ENCODE measurements at places on chromosomes 6 and 20.
A peak's percentile ranks its signal among the peaks of the same experiment; 100 is the strongest.

GRCh38 chr6:124964764-124965105, 2.5 kb downstream of the RNF217 start:
- DNase-seq = no peak

DNA sequence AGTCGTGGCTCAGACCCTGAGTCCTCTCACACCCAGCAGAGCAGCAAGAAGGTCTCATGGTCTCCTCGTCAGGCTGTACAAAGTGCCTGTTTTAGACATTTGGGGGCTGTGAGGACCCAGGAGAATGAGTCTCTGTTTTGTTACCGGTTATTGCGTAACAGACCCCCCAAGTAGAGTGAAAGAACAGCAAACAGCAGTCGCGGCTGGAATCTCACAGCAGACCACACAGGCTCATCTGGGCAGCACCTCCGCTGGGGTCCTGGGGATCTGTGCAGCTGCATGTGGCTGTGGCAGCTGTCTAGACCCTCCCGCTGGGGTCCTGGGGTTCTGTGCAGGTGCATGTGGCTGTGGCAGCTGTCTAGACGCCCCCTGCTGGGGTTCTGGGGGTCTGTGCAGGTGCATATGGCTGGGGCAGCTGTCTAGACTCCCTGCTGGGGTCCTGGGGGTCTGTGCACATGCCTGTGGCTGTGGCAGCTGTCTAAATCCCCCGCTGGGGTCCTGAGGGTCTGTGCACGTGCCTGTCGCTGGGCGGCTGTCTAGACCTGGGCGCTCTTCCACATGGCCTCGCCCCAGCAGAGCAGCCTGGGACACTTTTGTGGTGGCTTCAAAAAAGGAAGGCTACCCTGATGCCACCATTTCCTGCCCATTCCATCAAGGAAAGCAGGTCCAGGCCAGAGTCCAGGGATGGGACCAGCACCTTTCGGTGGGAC, 24.7 kb downstream of the ENTPD6 start:
- DNase-seq = no peak

GRCh38 chr6:144710207-144710606, 425.1 kb downstream of the UTRN start:
- DNase-seq = no peak

GRCh38 chr6:26033941-26034354, 53.3 kb upstream of the HFE start:
- DNase-seq = no peak

- no peak for DNase-seq
These were observed 10.3 kb downstream of the ZMYND8 start for GRCh38 chr20:47346172-47346571.

DNA sequence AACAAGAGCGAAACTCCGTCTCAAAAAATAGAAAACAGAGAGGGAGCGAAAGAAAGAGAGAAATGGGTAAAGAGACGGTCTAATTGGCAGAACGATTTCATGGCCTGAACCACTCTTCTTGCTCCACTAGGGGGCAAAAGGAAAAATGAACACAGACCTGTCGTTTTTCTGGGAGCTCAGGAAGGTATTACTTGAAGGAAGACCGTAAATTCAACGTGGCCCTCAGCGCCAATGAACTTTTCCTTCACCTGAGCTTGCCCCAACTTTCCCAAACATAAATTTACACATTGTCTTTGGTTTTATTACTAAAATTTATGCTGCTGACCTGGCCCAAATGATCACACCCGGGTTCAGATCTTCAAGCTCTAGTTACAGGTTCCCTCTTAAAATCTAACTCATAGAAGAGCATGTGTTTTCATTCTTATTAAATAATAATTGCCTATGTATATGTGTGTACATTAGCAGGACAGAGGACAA, 67.3 kb downstream of the ATP9A start:
- DNase-seq = no peak

- DNase-seq = no peak
These were observed 21.6 kb upstream of the POM121L2 start for GRCh38 chr6:27333642-27334040.

- DNase-seq = no peak
These were observed 167.9 kb downstream of the ZDHHC14 start for GRCh38 chr6:157548635-157549467.

GRCh38 chr6:11224252-11224965, 8.1 kb downstream of the NEDD9 start:
- no peak for DNase-seq

- no peak for DNase-seq
These were observed 77.1 kb upstream of the MRPS10 start for GRCh38 chr6:42294759-42295158.

DNA sequence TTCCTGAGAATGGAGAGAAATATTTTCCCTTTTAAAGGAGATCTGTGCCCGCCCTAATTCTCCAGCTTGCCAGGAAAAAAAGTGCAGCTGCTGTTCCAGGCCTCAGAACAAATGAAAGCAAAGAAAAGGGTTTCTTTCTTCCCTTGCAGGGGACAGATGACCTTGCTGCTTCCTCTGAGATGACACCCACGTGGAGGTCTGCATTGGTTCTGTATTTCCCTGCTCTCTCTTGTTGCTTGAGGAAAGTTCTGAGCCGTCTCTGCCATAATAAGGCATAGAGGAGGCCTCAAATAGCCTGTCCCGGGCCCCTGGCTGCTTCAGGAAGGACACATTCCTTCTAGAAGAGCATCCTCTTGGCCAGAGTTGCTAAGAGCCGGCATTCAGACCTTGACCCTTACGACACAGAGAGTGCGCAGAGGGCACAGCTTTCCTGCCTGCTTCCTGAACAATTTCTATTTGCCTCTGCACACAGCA, 501.8 kb upstream of the SULF2 start:
- DNase-seq = no peak

- DNase-seq = no peak
These were observed 196.1 kb downstream of the LRFN2 start for GRCh38 chr6:40391086-40391485.

GRCh38 chr6:24721461-24722215, 2.7 kb upstream of the C6orf62 start:
- DNase-seq = peak; percentile 95

DNA sequence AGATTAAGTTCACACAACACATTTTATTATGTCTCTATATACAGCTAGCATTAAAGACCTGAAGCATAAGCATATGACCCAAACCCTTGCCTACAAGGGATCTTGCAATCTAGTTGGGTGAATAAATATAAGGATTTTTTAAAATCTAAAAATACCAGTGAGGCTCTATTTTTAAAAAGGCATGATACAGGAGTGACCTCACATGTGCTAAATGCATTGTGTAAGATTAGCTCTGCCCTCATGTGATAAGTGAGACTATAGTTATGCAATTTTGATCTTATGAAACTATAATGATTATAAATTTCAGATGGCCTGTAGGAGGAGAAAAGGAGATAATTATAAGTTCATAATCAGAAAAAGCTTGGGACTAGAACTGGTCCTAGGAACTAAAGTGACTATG, 451.0 kb upstream of the MAN1A1 start:
- no peak for DNase-seq

- no peak for DNase-seq
These were observed 253.4 kb upstream of the TAB2 start for GRCh38 chr6:149064001-149064659.
